ENCODE measurements at places on chromosomes 2 and 18. TPM values are rescaled to one million over a fixed set of nuclear protein-coding genes. Genes with fewer than 3 reads are reported as not detected.

GRCh38 chr2:144456680-144457079 lies 63.2 kb downstream of the ZEB2 start:
- peaks cover 46% of the 10 kb centered on the region for H3K4me1 ChIP-seq
- H3K27me3 ChIP-seq = no peaks in the 10 kb centered on the region
- H3K36me3 ChIP-seq = no peaks in the 10 kb centered on the region
- peak overlapping the region; percentile 99 for H3K27ac ChIP-seq
- H3K4me3 ChIP-seq = no peak overlapping the region
- DNase-seq = peak; percentile 45

DNA sequence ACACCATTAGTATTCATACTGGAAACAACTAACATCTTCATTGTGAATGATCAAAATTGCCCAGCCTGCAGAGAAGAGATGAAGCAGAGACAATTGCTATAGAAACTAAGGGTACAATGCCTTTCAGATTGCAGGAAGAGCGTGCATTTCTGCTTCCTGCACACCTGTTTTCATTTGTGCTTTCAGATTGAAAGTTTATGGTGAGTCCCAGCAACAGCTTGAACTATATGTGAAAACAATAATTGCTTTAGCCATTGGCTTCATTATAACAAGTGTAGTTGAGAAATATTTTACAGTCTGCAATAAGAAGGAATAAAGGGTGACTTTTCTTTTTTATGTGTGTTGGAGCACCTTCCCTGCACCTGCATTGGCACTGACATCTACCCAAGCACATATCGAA lies 136.3 kb downstream of the CD8B2 start:
- no peak overlapping the region for H3K27ac ChIP-seq
- H3K27me3 ChIP-seq = no peaks in the 10 kb centered on the region
- H3K36me3 ChIP-seq = no peaks in the 10 kb centered on the region
- H3K4me3 ChIP-seq = no peak overlapping the region

GRCh38 chr2:207539470-207539869 lies 9.7 kb downstream of the CREB1 start:
- H3K27me3 ChIP-seq = no peaks in the 10 kb centered on the region
- H3K4me1 ChIP-seq = peaks cover 16% of the 10 kb centered on the region
- H3K27ac ChIP-seq = no peak overlapping the region

DNA sequence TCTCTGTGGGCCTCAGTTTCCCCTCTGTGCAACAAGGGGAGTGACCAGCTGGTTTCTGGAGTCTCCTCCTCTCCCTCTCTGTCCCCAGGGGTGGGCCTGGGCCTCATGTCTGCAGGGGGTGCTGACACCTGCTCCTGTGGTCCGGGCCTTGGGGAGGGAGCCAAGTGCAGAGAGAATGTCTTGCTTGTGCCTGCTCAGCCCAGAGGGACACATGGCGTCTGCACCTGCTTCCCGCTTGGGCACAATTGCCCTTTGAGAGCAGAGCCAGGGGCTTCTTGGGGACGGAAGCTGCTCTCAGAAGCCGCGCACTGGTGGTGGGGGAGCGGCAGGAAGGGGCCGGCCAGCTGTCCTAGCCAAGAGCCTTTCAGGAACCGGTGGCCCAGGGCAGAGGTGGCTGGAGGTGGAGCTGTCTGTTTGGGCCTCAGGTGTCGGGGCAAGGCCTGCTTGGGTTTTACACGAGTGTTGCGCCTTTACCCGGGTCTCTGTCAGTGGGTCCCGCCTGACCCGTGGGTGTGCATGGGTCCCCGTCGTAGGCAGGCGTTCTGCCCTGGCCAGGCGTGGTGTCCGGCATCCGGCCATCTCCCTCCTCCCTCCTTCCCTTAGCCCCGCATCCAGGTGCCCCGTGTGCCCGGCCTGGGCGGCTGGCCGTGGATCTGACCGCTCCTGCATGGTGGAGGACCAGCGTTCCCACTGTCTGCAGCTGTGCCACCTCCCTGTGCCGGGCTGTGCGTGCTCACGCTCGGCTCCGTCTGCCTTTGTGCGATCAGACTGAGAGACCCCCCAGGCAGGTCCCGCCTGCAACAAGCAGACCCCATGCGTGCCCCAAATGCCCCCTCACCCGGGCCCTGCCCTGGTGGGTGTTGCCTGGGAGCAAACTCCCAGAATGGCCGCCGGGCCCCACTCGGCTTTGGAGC lies 4.0 kb downstream of the NEU4 start:
- H3K27ac ChIP-seq = no peak overlapping the region
- DNase-seq = no peak
- H3K36me3 ChIP-seq = no peaks in the 10 kb centered on the region
- peaks cover 10% of the 10 kb centered on the region for H3K4me1 ChIP-seq

- H3K4me3 ChIP-seq = no peak overlapping the region
- H3K4me1 ChIP-seq = peaks cover 12% of the 10 kb centered on the region
- H3K36me3 ChIP-seq = no peaks in the 10 kb centered on the region
- DNase-seq = no peak
- no peak overlapping the region for H3K27ac ChIP-seq
- no peaks in the 10 kb centered on the region for H3K27me3 ChIP-seq
These were observed 71.7 kb downstream of the EIPR1 start for GRCh38 chr2:3305952-3306351.

DNA sequence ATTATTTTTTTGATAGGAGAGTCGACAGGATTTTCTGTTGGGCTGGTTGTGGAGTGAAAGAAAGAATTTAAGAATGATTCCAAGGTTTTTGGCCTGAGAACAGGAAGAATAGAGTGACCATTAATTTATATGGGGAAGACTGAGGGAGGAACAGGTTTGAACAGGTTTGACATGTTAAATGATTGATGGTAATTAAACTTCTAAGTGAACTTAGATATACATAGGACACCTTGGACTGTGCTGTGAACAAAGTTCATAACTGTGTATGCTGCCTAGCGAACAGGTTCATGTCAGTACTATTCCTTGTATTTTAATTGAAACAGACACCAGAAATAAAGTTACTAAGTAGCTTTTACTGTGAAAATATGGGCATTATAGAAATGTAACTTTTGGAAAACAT lies 212.0 kb downstream of the SPAG16 start:
- no peak overlapping the region for H3K27ac ChIP-seq
- H3K27me3 ChIP-seq = no peaks in the 10 kb centered on the region
- DNase-seq = no peak
- H3K36me3 ChIP-seq = no peaks in the 10 kb centered on the region
- H3K4me1 ChIP-seq = no peaks in the 10 kb centered on the region

GRCh38 chr18:21389903-21390302 lies 147.9 kb downstream of the GREB1L start:
- no peak overlapping the region for H3K4me3 ChIP-seq
- no peak for DNase-seq
- no peaks in the 10 kb centered on the region for H3K36me3 ChIP-seq
- H3K4me1 ChIP-seq = no peaks in the 10 kb centered on the region
- no peaks in the 10 kb centered on the region for H3K27me3 ChIP-seq

- H3K4me1 ChIP-seq = no peaks in the 10 kb centered on the region
- no peaks in the 10 kb centered on the region for H3K27me3 ChIP-seq
- peaks cover 46% of the 10 kb centered on the region for H3K36me3 ChIP-seq
- no peak for DNase-seq
These were observed 109.6 kb upstream of the EML6 start for GRCh38 chr2:54613794-54614257.

DNA sequence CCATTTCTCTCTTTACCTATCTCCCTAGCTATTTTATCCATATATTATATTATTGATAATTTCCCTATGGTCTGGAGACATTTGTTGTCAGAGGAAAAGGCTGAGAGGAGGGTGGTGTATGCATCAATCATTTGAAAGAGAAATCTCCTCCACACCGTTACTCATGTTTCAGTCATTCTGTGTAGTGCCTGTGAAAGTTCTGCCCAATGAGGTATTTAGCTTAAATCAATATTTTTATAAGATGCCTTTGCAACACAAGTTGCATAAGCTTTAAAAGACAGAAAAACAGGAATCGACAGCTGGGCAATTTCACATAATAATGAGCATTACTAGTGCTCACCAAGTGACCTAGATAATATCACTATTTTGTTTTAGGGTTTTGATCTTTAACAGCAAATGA lies 363.7 kb upstream of the FSIP2 start:
- H3K4me1 ChIP-seq = no peaks in the 10 kb centered on the region
- H3K4me3 ChIP-seq = no peak overlapping the region
- DNase-seq = no peak
- no peaks in the 10 kb centered on the region for H3K27me3 ChIP-seq
- no peaks in the 10 kb centered on the region for H3K36me3 ChIP-seq
- H3K27ac ChIP-seq = no peak overlapping the region

- H3K36me3 ChIP-seq = no peaks in the 10 kb centered on the region
- H3K27ac ChIP-seq = no peak overlapping the region
- no peak for DNase-seq
- no peaks in the 10 kb centered on the region for H3K4me1 ChIP-seq
- peaks cover under 1% of the 10 kb centered on the region for H3K27me3 ChIP-seq
These were observed 7.7 kb downstream of the KIF1A start for GRCh38 chr2:240812301-240812680.

- H3K4me1 ChIP-seq = no peaks in the 10 kb centered on the region
- no peak overlapping the region for H3K4me3 ChIP-seq
- DNase-seq = no peak
- H3K27ac ChIP-seq = no peak overlapping the region
- H3K36me3 ChIP-seq = no peaks in the 10 kb centered on the region
These were observed 98.7 kb downstream of the GRB14 start for GRCh38 chr2:164522561-164522981.

DNA sequence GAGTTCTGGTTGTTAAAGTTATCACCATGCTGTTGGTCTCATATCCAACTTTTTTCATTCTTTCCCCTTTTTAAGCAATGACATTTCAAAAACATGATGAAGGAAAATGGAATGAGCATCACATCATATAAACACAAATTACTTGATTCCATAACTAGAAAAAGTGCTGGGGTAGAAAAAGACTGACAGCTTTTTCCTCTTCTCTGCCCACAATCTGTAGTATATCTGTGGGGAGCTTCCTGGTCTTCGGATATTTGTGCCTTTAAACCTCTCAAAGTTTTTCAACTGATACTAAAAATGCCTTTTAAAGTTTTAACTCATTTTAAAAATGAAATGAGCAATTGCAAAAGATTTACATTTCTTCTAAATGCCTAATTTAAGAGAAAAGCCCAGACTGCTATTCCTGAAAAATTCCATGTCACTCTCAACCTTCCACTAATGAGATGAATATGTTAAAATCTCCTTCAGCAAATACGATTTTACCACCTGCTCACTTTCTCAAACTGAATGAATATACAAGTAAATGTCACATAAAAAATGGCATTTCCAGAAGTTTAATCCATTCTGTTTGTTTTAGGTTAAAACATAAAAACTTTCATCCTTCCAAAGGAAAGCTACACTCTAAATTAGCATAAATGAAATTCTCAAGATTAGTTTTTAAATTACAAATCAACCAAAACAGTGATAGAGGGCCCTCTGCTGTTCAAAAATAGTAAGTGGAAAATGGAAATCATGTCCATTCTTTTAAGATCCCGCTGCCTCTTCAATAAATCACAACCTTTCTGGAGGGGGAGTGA lies 2.1 kb downstream of the DNAH7 start:
- peak; percentile 63 for DNase-seq
- H3K27ac ChIP-seq = no peak overlapping the region
- H3K36me3 ChIP-seq = no peaks in the 10 kb centered on the region
- no peak overlapping the region for H3K4me3 ChIP-seq

- H3K36me3 ChIP-seq = no peaks in the 10 kb centered on the region
- no peak overlapping the region for H3K27ac ChIP-seq
- no peak for DNase-seq
- H3K4me1 ChIP-seq = no peaks in the 10 kb centered on the region
- no peak overlapping the region for H3K4me3 ChIP-seq
- no peaks in the 10 kb centered on the region for H3K27me3 ChIP-seq
These were observed 160.6 kb upstream of the OSR1 start for GRCh38 chr2:19519045-19519444.

DNA sequence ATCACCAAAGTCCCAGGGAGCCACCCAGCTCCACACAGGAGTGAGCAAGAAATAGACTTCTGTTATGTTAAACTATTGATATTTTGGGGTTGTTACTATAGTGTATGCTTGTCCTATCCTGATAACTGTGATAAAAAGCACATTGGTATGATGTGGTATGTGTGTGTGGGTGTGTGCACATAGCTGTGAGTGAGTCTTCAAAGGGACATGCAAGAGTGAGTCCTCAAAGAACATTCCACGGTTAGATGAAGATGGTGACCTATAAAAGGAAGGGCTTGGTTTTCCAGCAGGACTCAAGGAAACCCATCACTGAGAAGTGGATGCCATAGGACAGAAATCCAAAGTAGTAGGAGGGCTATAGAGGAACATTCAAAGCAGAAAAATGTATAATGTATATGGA lies 342.9 kb downstream of the TSN start:
- H3K27me3 ChIP-seq = no peaks in the 10 kb centered on the region
- no peaks in the 10 kb centered on the region for H3K36me3 ChIP-seq
- no peak overlapping the region for H3K27ac ChIP-seq
- no peaks in the 10 kb centered on the region for H3K4me1 ChIP-seq

DNA sequence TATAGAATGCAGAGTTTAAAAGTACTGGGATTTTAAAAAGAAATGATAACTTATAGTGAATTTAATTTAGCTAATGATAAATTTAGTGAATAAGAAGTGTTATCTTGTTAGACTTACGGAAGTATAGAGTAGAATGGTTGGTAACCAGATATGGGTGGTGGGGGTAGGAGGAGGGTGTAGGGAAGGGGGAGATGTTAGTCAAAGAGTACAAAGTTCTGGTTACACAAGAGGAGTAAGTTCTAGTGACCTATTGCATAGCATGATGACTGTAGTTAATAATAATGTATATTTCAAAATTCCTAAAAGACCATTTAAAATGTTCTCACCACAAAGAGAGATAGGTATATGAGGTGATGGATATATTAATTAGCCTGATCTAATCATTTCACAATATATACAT lies 184.8 kb upstream of the STON1 start:
- peaks cover 4% of the 10 kb centered on the region for H3K4me1 ChIP-seq
- no peak for DNase-seq
- H3K36me3 ChIP-seq = peaks cover 20% of the 10 kb centered on the region
- H3K27me3 ChIP-seq = no peaks in the 10 kb centered on the region
- no peak overlapping the region for H3K4me3 ChIP-seq
- no peak overlapping the region for H3K27ac ChIP-seq

HOXD11 gene
- not detected for total RNA-seq

TSPYL6 gene
- not detected for total RNA-seq

RAX gene
- total RNA-seq = not detected

STON1 gene
- 4.5 TPM for total RNA-seq

COA5 gene
- 27.4 TPM for total RNA-seq

TGFBRAP1 gene
- 22.7 TPM for total RNA-seq

NEURL3 gene
- not detected for total RNA-seq

CYP26B1 gene
- not detected for total RNA-seq

HOXD10 gene
- total RNA-seq = not detected

TRABD2A gene
- 1.4 TPM for total RNA-seq

UGT1A5 gene
- total RNA-seq = not detected

GNAL gene
- 10.9 TPM for total RNA-seq

SH3RF3 gene
- 0.34 TPM for total RNA-seq

ALK gene
- not detected for total RNA-seq

TLX2 gene
- not detected for total RNA-seq

Measured in natural killer cell (primary cell).